ENCODE measurements at places on chromosomes 1 and 21.

DNA sequence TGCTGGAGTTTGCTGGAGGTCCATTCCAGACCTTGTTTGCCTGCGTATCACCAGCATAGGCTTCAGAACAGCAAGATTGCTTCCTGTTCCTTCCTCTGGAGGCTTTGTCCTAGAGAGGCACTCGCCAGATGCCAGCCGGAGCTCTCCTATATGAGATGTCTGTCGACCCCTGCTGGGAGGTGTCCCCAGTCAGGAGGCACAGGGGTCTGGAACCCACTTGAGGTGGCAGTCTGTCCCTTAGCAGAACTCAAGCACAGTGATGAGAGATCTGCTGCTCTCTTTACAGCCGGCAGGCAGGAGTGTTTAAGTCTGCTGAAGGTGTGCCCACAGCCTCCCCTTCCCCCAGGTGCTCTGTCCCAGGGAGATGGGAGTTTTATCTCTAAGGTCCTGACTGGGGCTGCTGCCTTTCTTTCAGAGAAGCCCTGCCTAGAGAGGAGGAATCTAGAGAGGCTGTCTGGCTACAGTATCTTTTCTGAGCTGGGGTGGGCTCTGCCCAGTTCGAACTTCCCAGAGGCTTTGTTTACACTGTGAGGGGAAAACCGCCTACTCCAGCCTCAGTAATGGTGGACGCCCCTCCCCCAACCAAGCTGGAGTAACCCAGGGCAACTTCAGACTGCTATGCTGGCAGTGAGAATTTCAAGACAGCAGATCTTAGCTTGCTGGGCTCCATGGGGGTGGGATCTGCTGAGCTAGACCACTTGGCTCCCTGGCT is 205.0 kb downstream of the GPR52 start:
- no peak for ATAC-seq

GRCh38 chr1:46081206-46081605 is 51.2 kb downstream of the PIK3R3 start:
- no peak for ATAC-seq

DNA sequence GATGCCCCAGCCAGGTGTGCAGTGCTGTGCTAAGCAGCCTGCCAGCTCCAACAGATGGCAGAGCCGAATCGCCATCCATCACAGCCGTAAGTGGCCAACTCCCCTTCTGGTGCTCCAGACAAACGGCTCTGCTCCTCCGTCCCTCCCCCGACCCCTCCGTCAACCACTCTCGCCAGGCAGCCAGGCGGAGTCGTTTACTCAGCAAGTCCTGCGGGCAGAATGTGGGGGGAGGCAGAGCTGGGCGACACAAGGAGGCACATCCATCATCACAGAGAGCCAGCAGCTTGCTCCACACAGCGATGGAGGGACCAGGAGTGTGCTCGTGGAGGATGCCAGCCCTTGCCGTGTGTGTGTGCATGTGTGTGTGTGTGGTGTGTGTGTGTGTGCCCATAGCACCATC is 206.6 kb upstream of the GRIK3 start:
- ATAC-seq, result peak; percentile 92

GRCh38 chr1:32367912-32368635 is 5.7 kb downstream of the TSSK3 start:
- ATAC-seq, result no peak

- ATAC-seq, result no peak
Observed at GRCh38 chr1:4025752-4026151, 125.7 kb upstream of the C1orf174 start.

DNA sequence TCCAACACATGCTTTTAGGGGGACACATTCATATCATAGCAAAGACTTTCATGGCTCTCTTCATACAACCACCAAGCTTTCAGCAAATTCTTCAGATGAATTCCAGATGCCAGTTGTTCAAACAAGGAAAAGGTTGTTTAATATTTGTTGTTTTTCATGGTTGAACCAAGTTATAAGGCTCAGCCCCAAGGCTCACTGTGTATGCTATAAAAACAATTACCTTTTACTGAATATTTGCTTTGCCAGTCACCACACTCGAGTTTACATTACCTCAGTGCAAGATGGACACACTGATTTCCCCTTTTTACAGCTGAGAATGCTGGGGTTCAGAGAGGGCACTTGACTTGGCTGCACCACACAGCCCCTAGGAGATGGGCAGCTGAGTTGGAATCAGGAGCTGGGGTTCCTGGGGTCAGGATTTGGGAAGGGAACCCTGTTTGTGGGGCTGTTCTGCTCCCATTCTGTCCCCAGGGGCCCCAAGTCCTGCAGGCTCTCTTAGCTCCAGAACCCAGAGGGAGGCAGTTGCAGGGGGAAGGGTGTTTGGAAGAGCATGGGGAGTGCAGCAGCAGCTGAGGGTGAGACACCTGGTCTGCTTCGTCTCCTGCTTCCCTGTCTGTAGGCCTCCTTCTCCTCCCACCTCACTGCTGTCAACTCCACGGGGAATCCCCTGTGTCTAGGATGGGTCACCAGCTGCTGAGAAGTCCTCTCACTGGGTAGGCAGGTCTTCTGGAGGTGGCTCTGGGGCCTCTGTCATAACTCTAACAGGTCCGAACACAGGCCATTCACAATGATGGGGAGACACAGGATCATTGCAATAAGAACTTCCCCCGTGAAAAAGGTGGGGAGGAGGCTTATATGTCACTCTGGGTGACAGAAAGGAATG is 12.8 kb upstream of the TMPRSS2 start:
- no peak for ATAC-seq

- no peak for ATAC-seq
Observed at GRCh38 chr1:150362721-150363425, 1.1 kb upstream of the RPRD2 start.

DNA sequence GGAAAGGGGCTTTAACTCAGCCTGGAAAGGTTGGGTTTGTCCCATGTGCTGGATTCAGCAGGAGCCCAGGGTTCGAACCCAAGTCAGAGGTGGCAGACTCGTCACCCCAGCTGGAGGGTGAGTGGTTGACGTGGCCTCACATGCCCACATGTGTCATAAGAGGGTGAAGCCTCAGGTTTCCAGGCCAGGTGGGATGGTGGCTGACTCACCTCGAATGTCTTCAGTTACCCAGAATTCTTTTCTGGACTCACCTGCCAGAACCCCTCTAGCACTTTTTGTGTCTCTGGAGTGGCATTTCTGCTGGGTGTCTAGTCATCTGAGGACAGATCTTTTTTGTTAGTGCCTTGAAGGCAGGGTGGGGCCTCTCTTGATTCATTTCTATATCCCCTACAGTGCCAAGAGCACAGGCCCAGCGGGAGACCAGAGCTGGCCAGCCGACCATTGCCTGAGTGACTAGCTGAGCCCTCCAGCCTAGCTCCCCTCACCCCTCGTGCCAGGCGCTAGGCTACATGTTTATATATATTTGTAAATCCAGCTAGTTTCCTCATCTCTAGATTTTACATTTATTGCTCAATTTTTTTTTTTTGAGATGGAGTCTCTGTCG is 28.1 kb downstream of the IL6R start:
- no peak for ATAC-seq

DNA sequence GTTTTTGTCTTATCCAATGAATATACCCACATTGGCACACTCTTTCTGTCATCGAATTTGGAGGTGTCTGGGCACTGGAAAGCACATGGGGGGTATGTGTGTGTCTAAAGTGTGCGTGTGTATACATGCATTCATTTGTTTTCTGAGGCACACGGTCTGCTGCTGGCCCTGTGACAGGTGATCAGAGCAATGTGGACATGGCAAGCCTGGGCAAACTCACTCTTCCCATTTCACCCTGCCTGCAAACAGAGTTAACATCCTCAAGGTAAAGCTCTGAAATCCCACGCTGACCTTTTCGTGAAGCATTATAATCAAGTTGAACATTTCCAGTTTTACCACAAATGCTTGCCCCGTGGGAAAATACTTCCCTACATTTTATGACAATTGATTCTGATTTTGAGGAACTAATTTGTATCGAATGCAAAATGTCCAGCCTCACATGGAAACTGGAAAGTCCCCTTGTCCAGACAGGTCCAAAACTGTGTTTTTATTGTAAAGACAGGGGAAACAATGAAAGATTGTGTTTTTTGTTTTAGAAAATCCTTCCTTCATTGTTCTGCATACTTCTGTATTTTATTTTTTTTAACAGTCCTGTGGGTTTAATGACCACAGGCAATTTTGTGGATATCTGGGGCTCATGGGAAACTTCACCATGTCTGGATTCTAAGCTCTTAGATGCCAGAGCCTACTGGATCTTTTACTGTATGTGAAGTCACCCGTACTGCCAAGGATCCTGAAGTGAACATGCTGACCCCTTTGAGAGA is 160.9 kb downstream of the PBX1 start:
- no peak for ATAC-seq

- ATAC-seq, result no peak
Observed at GRCh38 chr1:17520041-17520440, 19.5 kb upstream of the ARHGEF10L start.

- ATAC-seq, result no peak
Observed at GRCh38 chr21:38120984-38121855, 135.6 kb upstream of the KCNJ15 start.

DNA sequence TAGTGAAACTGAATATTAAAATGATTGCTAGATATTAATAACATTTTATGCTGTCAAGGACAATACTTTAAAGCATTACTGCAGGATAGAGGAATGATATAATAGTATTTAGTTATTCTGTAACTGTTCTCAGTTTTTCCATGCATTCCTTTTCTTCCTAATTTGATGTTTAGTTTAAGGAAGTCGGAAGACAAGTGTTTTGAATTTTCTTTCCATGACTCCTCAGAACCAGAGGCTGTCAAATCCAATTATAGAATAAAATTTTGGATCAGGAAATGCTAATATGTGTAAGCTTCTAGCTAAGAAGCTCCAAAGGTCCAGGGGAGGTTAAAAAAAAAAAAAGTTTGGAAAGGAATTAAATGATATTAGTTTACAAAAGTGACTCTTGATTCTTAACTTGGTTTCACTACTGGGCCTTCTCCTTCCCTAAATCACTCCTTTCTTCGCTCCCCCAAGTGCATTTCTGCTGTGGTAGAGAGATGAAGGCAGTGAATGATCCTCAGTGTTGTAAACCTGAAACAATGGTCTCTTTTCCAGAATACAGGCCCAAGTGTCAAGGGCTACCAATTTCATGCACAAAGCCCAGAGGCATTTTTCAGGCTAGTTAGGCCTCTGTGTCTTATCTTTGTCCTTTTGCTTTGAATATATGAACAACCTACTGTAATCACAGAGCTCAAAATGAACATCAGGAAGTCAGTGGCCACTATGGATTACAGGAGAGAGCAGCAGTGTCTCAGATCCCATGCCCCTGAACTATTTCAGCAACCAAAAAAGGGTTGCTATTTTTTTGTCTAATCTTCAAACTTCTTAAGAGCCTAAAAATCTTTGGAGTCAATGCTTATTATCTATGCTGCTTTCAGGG is 6.2 kb downstream of the ADSS2 start:
- ATAC-seq, result no peak

DNA sequence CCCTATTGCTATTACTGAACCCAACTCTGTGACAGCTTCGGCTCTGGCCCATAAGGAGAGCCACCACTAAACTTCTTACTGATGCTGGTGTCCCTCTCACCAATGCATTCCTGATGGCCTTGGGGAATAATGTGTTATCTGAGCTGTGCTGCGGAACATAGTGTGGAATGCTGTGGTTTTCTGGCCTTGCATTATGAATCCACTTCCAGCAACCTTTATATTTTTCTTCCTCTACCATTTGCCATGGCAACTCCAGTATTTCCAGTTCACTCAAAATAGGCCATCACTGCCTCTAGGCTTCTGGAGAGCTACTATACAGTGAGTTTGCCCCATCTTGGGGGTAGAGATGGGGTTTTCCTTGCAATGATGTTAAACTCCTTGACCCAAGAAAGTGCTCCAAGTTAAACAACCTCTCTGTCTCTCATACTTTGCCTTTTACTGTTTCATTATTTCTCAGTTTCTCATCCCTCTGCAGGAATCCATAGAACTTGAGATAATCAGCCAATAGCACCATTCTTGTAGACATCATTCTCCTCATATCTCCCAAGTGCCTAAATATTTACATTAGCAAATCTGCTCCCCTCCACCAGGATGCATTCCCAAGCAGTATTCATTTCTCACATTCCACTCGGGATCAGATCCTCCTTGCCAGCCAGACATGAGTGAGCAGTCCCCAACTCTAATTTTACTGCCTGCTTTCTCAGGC is 11.1 kb upstream of the RAVER2 start:
- ATAC-seq, result no peak

DNA sequence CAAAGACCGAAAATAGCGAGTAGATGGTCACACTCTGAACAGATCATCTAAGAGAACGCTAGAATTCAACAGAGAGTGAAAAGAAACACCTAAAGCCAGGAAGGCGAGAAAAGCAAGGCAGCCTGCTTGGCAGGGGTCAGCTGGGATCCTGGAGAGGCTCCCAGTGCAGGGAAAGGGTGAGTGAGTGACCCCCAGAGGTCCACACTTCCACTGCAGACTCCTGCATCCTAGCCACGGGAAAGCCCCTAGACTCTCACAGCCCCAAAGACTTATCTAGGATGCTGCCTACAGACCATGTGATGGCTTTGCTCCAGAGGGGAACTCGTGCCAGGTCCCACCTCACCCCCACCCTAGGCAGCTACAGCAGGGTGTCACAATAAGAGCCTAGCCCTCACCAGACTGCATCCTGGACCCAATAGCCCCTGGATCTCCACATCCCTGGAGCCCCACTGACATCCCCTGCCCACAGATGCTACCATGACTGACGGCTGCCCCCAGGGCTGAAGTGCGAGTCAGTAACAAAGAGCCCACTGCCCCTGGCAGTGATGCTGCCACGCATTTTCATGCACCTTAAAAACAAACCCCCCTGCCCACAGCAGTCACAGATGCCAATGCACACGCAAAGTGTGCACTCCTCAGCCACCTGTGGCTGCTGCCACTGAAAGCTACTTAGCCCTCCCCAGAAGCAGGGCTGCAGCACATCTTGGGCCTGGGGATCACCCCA is 62.2 kb downstream of the PSMG1 start:
- ATAC-seq, result no peak

DNA sequence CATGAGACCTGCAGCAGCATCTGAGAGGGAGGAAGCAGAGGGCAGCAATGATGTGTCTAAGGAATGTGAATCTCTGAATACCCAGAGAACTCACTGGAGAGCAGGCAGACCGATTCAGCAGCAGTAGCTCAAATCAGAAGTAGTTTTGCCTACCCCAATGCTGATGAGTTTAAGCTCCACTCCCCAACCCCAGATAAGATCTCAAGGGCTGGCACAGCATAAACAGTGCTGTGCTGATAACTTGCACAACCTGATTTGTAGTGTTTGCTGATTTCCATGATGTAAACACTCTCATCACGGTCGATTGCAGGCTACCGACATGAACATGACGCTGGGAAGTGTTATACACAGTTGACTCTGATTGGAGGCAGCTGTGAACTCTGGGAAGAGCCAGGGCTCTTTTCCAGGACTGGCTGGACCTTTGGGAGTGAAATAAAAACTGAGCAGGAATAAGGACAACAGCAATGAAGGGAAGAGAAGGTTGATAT is 11.2 kb upstream of the HMGCS2 start:
- ATAC-seq, result no peak

DNA sequence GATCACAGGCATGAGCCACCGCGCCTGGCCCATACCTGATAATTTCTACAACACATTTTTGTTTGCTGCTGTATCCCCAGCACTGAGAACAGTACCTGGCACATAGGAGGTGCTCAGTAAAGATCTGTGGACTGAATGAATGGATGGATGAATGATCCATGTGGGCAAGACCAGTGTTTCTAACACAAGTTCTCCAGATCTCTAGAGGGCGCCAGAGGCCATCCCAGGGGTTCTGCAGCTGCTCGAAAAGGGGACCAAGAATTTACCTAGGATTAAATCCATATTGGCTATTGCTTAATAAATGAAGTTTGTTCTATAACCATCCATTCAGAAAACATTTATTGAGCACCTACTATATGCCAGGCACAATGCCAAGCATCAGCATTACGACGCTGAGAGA is 167.7 kb downstream of the ACTL8 start:
- no peak for ATAC-seq
